ENCODE measurements at places on chromosomes 4 and X. TPM values are rescaled to one million over a fixed set of nuclear protein-coding genes. Genes with fewer than 3 reads are reported as not detected.

DNA sequence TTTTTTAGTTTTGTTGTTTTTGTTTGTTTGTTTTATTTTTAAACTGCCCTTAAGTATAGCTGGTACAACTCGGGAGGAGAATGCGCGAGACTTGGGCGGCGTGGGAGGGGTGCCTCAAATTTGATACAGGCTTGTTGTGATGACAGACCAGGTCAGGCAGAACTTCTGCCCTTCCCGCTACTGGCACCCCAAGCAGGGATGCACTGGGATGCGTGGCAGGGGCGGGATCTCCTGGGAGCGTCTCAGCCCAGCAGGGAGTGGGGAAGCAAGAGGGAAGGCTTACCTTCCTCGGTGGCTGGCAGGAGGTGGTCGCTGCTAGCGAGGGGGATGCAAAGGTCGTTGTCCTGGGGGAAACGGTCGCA lies 851 bp downstream of the SFRP2 start:
- DNase-seq, result no peak

DNA sequence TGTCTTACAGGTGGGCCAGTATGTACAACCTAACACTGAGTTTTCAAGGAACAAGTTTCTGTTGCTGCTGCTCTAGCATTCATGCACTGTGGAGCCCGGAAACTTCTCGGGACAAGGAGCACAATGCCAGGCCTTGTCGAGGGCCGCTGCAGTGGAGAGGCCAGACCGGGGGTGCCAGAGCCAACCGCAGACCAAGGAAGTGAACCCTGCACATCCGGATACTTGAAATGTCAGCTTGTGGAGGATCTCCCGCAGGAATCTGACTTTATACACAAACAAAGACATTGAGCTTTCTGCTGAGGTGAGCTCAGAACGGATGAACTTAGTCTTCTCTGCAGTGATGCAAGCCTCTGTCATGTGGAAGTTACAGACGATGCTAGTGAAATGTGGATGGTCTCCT lies 99.5 kb downstream of the ZNF827 start:
- DNase-seq, result no peak

DNA sequence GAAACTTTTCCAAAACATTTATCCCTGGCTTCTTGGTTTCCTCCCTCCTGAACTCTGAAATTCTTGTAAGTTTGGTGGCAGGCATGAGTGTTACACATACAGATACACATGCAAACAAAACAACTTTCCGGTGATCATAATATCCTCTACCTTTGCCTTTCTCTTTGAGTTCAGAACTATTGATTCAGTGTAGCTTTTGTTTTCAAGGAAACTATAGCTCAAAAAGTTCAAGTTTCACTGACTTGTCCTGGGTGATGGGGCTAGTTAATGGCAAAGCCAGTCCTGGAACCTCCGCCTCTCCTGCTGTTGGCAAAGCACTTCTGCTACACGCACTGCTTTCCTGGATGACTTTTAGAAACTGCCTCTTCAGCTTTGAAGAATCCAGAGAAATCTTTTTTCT lies 177.3 kb upstream of the FAT1 start:
- no peak for DNase-seq

DNA sequence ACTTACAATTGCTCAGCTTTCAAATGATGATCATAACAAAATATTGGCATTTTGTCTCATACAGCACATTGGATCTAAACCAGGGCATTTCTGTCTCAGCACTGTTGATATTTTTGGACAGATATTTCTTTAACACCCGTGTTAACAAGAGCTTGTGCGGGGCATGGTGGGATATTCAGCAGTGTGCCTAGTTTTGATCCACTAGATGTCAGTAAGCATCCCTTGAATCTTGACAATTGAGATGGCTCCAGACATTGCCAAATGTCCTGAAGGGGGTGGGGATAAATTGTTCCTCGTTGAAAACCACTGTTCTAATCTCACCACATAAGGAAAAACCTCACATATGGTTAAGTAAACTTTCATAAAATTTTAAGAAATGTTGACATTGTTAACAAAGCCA lies 806.3 kb downstream of the STIM2 start:
- DNase-seq, result peak; percentile 10

Gene ATG4A
- total RNA-seq, result 11.6 TPM

Gene EVC
- total RNA-seq, result not detected

Data from OCI-LY7 (cell line).